Hematopoietic multipotent progenitor cell treated with erythropoietin and hydrocortisone succinate and interleukin-3 and kit ligand, for 6 days (in vitro differentiated cells): ENCODE measurements at places on chromosomes 16 and 17.

DNA sequence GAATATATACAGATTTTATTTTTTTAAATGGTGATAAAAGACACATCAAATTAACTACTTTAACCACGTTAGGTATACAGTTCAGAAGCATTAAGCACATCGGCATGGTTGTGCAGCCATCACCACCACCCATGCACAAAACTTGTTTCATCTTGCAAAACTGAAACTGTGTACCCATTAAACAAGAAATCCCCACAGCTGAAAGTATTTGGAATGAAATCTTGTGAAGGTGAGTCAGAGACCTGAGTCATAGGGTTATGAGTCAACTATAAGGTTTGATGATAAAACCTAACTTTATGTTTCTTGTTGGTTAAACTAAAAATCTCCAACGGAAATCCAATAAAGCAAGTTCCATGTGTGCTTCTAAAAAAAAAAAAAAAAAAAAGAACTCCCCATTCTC is 561.6 kb upstream of the PSMD7 start:
- no peak for DNase-seq

GRCh38 chr17:81822996-81823819 is 9.9 kb downstream of the MCRIP1 start:
- DNase-seq, result no peak

- no peak for DNase-seq
Measured at GRCh38 chr16:27761816-27762215, 211.9 kb downstream of the KATNIP start.

- no peak for DNase-seq
Measured at GRCh38 chr17:15408803-15409202, 58.6 kb downstream of the CDRT4 start.

GRCh38 chr16:65117811-65118448 is 3.9 kb downstream of the CDH11 start:
- peak; percentile 70 for DNase-seq

DNA sequence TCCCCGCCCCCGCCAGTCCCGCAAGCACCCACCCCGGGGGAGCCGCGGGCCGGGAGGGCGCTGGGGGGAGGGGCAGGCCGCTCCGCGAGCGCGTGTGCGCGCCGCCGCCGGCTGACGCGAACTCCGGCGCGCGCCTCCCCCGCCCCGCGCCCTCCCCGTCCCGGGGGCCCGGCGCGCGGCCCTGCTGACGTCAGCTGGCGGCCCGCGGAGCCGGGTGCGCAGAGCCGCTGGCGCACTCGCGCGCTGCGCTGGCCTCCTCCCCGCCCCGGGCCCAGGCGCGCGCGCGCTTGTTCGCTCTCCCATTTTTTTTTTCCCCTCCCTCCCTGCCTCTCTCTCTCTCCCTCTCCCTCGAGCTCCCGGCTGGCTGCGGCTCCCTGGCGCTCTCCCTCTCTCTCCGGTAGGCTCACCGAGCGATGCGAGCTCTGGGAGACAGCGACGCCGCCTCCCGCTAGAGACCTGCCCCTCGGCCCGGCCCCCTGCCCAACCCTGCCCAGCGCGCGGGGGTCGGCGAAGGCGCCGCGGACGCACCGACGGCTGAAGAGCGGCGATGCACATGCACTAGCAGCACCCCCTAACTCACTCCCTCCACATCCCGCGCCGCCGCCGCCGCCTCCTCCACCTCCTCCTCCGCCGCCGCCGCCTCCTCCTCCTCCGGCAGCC is at the start of gene GNAO1:
GNAO1 (plus strand) TSS at position 334 of the 660 bp plus-strand sequence. CDS start 747 bp downstream, outside the sequence.
- DNase-seq, result peak; percentile 52

DNA sequence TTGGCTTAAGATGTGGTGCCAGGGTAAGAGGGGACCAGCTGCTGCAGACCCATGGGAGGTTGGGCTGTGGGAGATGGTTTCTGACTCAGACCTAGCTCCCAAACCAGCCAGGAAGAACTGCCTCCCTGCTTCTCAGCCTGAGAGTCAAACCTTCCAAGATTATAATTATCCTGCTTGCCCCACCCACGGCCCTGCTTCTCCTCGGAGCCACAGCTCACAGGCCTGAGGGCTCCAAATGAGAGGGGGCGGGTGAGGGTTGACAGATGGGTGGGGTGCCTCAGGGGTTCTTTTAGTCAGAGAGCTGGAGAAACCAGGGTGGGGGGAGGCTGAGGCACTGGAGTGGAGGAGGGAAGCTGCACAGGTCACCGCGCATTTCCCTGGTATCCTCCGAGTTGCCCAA is 28.7 kb upstream of the GRIN2A start:
- DNase-seq, result no peak

DNA sequence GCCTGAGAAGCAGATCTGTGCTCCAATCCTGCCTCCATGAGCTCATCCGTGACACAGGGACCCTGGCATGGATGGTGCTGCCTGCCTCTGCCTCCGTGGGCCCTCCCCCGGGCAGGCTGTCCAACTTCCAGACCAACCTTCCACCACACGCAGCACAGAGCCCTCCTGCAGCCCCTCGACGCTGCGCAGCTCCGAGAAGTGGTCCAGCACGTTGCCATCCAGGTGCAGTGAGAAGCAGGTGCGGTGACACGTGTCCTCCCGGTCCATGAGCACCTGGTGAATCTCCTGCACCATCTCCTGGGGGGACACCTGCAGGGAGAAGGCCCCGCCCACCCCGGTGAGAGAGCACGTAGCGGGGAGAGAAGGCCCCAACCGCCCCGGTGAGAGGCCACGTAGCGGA is 8.4 kb downstream of the CLUH start:
- no peak for DNase-seq
